ENCODE measurements at places on chromosomes 6 and 20.

DNA sequence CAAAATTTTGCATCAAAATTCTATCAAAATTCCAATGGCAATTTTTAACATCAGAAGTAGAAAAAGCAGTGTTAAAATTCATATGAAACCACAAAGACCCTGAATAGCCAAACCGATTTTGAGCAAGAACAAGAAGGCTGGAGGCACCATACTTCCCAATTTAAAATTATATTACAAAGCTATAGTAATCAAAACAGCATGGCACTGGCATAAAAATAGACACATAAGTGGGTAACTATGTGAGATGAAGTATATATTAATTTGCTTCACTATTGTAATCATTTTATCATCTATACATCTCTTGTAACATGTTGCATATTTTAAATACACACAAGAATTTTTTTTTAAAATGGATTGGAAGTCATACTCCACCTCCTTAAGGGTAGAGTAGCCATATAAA lies 77.4 kb downstream of the PAK5 start:
- no peak for DNase-seq

DNA sequence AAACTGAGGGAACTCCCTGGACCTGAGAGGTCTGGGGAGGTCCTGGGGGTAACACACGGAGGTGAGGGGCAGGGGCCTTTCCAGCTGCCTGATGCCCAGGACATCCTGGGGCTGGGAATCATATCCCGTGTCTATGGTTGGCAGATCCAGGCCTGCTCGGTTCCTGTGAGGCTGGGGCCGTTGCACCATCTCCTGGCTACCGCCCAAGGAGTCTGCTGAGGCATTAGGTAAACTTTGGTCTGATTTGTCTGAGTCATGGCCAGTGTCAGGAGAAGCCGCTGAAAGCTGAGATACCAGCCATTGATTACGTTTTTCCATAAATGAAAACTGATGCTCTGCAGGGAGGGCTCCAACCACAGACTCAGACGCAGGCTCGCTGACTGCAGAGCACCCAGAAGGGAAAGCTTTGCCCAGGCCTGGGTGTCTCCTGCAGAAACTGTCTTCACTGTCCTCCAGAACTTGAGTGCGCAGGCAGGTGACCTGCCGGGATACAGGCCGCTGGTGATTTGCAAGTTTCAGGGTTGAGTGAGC lies 14.2 kb downstream of the TRAF3IP2 start:
- peak; percentile 79 for DNase-seq

GRCh38 chr20:9323622-9324021 lies 190.8 kb upstream of the LAMP5 start:
- no peak for DNase-seq

DNA sequence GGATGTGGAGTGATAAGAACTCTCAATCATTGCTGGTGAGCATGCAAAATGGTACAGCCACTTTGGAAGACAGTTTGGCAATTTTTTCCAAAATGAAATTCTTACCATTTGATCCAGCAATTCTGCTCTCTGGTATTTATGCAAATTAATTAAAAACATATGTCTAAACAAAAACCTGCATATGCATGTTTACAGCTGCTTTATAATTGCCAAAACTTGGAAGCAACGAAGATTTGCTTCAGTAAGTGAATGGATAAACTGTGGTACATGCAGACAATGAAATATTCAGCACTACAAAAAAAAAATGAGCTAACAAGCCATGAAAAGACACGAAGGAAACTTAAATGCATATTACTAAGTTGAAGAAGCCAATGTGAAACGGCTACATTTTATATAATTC lies 55.5 kb upstream of the SMLR1 start:
- DNase-seq: no peak

GRCh38 chr6:80438772-80439171 lies 332.3 kb downstream of the BCKDHB start:
- DNase-seq: no peak

- no peak for DNase-seq
These were observed 146.9 kb upstream of the MYLIP start for GRCh38 chr6:15981956-15982355.

DNA sequence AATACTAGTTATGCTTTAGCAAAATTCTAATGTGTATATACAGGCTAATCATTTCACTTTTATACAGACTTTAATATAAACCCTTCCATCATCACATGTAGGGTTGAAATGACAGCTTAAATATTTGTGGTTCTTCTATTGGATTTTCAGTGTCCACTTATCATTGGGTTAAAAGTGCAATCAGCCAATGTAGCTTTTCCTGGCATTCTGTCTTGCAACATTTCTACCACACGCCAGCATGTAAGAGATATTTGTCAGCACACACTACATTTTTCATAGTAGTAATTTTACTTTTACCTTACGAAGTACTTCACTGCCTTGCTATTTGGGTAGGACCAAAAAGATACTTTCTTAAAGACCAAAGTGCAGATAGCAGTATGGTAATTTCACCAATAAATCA lies 252.0 kb downstream of the TBX18 start:
- DNase-seq: no peak

DNA sequence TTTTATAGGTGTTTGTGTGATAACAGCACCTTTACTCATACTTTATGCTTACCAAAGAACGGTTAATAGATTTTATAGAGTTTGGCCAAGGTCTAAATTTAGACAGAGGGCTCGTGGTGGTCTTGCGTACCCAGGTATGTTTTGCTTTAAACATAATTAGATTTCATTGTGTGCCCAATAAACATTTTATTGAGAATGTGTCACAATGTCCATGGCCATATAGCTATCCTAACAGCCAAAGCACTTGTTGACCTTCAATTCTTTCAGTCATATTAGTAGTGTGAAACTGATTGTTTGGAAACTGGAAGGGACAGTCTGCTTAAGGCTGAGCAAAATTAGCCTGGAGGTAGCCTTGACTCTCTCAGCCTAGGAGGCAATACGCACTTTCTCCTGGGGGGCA lies 48.3 kb upstream of the HDGFL1 start:
- DNase-seq: no peak

DNA sequence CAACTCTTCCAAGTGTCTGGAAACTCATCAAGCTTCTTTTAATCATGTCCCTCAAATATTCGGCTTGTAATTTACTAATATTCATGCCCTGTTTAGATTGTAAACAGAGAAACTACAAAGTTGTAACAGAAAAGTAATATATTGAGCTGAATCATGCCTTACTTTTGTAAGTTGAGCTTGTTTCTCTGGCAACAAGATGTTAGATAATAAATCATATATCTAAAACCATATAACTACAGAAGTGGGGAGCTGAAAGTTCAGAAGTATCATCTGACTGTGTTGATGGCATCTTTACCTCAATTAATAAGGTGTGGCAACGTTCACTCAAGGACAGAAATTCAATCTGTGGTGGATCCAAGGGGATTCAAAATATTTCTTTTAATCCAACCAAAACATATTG lies 263.9 kb downstream of the PLCB1 start:
- no peak for DNase-seq

- no peak for DNase-seq
These were observed 7.3 kb downstream of the ADA start for GRCh38 chr20:44644230-44644617.

DNA sequence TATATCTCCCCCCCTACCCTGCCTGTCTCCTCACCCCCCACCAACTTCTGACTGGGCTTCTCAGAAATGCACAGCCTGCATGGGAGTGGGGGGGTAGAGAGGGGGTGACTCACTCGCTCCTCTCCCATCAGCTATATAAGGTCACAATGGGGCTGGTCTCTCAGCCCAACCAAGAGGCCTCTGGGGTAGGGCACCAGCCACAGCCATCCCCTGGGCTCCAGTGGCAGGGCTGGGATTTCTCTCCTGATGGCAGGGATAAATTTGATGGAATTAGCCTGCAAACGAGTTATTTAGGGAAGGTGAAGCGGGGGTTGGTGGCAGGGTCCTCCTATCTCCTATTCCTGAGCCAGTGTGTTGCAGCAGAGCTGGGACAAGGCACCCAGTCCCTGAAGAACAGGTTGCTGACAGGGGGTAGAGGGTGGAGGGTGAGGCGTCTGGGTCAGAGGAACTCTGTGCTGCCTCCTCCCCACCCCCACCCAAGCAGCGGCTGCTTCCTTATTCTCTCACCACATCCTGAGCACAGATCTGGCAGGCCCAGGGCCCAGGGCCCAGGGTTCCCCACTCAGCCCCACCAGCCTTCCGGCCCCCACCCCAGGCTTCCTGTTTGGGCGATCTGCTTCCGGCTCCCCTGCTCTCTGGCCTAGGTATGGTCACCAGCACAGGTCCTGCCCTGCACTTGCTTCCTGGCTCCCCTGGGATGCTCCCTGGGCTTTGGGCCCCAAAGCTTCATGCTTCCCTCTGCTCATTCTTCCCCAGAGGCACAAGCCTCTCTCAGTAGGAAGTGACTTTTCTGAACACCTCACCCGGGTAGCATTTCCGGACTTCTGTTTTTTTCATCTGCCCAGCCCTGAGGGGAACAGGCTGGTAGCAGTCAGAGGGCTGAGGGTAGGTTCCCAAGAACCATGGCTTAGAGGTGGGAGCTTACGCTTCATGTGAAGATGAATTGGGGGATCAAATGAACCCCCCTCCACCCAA lies 4.0 kb downstream of the PPP1R18 start:
- peak; percentile 42 for DNase-seq

DNA sequence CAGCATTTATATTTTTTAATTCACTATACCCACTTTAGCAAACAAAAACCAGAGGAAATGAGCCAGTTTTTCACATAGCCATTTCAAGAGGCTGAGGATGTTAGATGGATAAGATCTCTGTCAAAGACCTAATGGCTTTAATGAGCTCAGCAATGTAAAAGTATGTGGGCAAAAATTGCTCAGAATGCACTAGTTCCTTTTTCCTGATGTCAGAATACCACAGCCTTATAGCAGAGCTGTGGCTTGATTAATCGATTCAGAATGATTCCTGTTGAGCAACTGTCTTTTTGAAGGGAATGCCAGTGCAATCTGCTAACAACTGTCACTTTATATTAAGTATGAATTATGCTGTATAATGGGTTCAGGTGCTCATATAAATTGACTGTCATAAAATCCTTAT lies 100.6 kb upstream of the HIVEP1 start:
- no peak for DNase-seq

GRCh38 chr6:14513496-14514393 lies 396.2 kb downstream of the CD83 start:
- DNase-seq: no peak

- DNase-seq: no peak
These were observed 159.8 kb downstream of the ZFP64 start for GRCh38 chr20:52031563-52032303.

DNA sequence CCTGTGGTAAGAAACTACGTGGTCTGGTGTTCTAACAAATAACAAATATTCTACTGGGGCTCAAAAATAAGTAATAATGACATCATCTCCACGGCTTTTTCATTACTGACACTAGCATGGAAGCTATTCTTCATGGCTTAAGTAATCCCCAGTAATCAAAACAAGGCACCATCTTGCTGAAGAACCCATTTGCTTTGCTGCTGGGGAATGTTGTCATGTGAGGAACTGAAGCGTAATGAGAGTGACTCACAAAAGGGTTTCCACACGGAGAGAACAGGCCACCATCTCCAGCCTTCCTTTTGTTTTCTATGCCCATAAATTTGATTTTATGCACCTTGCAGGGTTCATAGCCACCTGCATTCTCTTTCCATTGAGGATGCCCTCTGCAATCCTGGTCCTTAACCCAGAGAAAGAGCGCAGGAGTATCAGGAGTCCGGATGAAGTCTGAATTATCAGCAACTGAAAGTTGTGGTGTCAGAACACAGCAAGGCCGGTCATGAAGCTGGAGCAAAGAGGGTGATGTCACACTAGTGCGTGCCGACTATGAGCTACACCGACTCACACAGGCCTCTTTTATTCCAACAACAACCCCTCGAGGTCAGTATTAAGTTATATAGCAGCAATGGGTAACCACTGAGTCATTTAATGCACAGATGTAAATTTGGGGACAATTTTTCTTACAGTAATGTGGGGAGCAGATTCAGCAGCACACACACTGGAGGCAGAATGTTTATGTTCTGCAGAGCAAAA lies 173.7 kb upstream of the SSTR4 start:
- DNase-seq: no peak

DNA sequence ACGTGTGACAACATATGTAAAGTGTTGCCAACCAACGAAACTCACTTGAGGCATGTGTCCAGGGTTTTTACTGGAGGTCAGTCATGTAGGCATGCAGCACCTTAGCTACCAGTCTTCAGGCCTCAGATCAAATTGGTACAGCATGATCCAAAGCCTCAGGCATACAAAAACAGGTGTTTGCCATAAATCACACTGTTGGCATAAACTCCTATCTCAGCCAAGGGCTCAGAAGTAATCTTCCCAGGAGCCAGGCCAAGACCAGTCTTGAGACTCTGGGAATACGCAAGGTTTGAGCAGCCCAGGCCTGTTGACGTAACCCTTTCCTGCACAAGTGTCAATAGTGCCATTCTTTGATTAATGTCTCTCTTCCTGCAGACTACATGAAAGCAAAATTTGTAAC lies 163.5 kb downstream of the PRL start:
- DNase-seq: peak; percentile 80

- no peak for DNase-seq
These were observed 352.4 kb downstream of the LAMA2 start for GRCh38 chr6:129235167-129236000.

DNA sequence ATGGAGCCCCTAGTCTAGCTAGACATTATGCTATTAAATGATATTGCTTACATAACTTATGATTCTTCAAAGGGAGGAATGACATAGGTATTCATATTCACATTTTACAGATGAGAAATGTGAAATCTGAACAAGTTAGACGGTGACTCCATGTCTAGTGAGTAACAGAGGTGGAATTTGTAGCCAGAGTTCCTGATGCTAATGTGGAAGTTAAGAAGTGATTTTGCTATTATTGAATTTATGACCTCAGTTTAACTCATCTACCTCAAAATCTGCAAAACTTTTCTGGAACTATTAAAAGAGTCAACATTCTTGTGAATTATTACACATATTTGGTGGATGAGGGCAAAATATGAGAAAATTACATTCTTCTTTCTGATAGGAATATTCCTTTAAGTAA lies 347.6 kb upstream of the MMS22L start:
- no peak for DNase-seq

DNA sequence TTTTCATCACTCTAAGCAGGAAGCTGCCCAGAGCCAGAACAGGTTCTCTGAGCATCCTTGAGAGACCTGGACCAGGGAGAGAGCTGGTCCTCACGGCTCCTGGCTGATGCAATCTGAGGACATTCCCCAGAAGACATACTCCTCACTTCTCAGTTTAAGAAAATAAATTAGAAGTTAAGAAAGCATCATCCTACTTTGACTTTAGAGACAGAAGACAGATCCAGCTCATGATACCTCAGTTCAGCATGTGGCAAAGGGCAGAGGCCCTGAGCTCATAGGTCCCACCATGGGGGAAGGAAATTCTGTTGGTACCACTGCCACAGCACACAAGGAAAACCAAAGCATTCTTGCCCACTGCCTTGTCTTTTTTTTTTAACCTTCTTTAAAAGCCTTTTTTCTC lies 378.1 kb upstream of the JARID2 start:
- no peak for DNase-seq

Measured in SJCRH30 (cell line).